ENCODE measurements at places on chromosomes 5 and 9. TPM values are rescaled to one million over a fixed set of nuclear protein-coding genes. Genes with fewer than 3 reads are reported as not detected.

- DNase-seq: no peak
Observed at GRCh38 chr5:91030521-91031401, 352.4 kb downstream of the ARRDC3 start.

- DNase-seq: no peak
Observed at GRCh38 chr9:19138084-19138483, 10.8 kb upstream of the PLIN2 start.

- DNase-seq: no peak
Observed at GRCh38 chr5:158769079-158769478, 330.6 kb downstream of the EBF1 start.

DNA sequence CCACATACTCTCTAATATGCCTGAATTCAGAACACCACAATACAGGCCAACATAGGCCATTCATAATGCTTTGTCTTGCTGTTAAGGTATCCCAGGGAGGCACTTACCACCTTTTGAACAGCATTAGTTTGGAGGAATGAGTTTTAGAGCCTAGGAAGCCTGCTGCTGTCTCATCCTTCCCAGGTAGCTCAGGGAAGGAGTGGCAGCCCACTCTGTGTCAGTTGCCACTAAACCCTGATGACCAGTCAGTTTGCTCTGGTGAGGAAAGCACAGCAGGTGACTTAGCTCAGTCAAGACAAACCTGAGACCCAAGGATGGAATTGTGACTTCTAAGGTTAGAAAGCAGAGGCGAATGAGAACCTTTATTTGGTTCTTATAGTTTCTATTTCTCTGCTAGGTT is 337.4 kb upstream of the ATP10B start:
- DNase-seq: no peak

- no peak for DNase-seq
Observed at GRCh38 chr5:57843059-57843367, 360.4 kb upstream of the ACTBL2 start.

DNA sequence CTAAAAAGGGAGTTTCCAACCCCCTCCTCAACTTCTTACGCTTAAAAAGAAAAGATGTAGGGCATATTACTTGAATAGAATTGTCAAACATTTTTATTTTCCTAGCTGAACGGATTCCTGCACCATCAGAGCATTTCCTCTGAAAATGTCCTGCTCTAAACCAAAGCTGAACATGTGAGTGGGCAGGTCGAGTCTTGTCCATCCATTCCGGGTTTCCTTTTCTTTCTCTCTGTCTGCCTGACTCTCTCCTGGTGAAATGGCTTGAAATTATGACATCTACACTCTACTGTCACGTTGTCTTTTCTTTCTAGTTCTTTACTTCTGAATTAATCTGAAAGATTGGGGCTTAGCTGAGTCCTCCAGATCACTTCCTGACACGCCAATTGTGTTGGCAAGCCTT is 39.2 kb upstream of the PTPN3 start:
- DNase-seq: no peak

DNA sequence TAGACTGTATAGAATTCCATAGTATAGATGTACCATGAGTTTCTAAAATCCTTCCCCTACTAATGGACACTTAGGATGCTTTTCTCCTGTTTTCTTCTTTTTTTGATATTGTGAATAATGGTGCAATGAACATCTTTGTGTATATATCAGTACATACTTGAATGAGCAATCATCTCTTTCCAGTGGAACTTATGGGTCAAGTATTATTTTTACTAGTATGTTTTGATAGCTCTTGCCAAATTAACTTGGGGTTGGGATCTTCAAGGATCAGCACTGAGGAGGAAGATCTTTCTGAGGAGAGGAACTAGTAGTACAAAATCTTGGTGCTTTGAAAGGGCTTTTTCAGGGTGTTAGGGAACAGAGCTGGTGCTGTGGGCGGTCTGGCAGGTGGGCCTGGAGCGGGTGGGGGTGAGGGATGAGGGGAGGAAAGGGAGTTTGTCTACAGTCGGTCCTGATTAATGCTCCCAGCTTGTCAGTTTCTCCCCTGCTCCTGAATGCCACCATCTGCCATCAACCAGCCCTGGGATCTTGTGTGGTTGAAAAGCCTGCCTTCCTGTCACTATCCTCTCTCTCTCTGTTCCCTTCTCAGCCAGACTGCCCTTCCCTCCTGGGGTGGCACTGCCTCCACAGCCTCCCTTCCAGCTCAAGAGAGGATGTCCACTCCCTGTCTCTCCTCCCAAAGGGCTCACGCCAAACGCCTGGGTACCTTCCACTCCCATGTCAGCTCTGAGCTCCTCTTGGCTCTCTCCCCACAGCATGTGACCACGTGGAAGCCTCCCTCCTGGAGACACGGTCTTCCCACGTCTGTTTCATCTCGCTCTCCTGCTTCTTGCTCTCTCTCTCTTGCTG is 185.9 kb downstream of the DAB2IP start:
- peak; percentile 48 for DNase-seq

- DNase-seq: peak; percentile 30
Observed at GRCh38 chr9:78035383-78035993, 3.9 kb upstream of the GNAQ start.

GRCh38 chr9:88536951-88537760 is 2.2 kb downstream of the NXNL2 start:
- peak; percentile 50 for DNase-seq

GRCh38 chr9:115673599-115673998 is 480.0 kb upstream of the PAPPA start:
- no peak for DNase-seq

GRCh38 chr5:40799258-40799657 is 1.1 kb upstream of the PRKAA1 start:
- DNase-seq: no peak

GRCh38 chr9:129415942-129416651 is 204.8 kb downstream of the C9orf50 start:
- no peak for DNase-seq

GRCh38 chr9:93422977-93423616 is 28.4 kb upstream of the FAM120A start:
- DNase-seq: no peak

DNA sequence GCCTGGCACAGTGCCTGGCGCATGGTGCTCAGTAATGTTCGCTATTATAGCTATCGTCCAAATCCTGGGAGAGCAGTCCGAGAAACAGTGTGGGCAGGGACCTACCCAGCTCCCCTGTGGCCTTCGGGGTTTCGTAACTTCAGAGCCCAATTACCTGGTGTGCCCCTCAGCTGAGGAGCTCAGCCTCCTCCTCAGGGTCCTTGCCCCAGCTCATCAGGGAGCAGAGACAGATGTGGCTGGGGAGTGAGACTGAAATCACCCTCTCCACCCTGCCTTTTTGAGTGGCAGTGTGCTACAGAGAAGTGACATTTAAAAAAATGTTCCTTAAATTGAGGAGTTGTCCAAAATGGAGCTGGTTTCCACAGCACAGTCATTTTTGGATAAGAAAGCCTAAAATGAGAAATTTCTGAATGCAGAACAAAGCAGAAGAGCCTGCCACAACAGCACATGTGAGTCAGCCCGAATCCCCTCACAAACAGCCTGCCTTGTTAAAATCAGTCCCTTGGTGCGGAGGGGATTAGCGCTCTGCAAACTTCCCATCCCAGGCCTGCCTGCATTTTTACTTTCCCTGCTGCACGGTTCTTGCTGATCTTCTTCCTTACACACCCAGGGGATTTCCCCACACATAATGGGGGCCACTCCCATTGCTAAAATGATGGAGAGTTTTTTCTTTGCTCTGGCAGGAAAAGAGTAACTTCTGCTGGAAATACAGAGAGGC is 78.1 kb upstream of the PITX1 start:
- no peak for DNase-seq

DNA sequence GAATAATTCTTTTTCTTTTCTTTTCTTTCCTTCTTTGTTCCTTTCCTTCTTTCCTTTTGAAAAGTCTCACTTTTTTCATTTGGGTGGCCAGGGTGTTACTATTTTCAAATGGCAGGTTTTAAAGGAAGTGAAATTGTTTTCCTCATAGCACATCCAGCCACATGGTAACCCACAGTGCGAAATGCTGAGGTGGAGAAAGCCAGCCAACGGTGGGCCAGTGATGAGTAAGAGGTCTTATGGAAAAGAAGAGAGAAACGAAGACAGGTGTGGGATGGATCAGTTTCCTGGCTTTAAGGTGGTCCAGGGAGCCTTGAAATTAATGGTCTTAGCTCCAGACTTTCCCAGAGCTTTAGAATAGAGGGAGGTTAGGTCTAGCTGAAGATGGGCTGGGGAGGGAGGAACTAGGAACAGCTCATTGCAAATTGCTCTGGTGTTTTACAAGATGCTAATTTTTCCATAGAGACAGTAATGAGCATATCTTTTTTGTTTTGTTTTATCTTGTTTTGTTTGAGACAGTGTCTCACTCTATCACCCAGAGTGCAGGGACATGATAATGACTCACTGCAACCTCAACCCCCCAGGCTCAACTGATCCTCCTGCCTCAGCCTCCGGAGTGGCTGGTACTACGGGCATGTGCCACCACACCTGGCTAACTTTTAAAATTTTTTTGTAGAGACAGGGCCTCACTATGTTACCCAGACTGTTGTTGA is 17.8 kb downstream of the ITK start:
- DNase-seq: no peak

DNA sequence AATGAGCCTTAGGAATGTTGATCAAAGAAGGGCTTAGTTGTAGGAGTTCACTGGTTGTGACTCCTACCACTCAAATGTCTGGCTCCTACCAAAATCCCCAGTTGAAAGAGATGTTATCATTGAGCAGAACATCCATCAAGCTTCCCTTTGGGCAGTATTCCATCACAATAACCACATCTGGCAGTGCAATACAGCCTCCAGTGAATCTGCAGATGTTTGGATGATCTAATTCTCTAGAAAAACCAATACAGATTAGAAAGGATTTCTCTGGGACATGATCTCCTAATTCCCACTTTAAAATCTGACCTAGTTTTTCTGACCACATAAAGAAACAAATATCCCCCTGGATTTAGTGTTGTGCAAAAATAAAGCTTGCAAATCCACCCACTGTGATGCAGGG is 81.6 kb downstream of the TMEM215 start:
- DNase-seq: no peak

DNA sequence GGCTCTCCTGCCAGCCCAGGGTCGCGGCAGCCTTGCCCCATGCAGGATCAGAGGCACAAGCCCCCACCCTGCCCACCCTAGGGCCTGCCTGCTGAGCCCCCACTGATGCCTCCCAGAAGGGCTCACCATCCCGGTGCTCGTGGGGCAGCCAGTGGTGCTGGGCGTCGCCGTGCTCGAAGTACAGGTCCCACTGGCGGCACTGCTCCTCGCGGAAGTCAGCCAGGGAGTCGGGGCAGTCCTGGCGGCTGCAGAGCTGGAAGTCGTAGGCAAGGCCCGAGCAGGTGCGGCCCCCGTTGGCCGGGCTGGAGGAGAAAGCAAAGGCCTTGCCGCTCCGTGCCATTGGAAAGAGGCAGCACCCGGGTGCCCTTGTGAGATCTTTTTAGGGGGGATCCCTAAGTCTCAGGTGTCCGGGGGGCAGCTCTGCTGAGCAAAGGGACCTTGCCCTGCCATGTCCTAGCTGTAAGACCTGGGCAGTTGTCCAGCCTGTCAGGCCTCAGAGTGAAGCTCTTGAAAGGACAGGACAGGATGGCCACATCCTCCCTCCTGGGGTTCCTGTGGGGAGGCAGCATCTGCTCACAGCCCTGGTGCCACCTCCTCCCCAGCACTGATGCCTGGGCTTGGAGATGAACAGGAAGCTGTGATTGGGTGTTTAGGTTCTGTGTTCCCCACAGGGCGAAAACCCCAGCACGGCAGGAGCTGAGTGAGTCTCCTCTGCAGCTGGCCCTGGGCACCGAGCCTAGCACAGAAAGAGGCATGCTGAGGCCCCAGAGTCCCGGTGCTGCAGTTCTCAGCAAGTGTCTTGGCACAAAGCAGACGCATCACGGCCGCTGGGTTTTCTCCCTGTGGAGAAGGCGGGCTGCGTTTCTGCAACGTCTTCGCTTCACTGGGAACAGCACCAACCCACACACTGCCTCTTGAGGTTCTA is 77.7 kb downstream of the ZNF354C start:
- DNase-seq: no peak

DNA sequence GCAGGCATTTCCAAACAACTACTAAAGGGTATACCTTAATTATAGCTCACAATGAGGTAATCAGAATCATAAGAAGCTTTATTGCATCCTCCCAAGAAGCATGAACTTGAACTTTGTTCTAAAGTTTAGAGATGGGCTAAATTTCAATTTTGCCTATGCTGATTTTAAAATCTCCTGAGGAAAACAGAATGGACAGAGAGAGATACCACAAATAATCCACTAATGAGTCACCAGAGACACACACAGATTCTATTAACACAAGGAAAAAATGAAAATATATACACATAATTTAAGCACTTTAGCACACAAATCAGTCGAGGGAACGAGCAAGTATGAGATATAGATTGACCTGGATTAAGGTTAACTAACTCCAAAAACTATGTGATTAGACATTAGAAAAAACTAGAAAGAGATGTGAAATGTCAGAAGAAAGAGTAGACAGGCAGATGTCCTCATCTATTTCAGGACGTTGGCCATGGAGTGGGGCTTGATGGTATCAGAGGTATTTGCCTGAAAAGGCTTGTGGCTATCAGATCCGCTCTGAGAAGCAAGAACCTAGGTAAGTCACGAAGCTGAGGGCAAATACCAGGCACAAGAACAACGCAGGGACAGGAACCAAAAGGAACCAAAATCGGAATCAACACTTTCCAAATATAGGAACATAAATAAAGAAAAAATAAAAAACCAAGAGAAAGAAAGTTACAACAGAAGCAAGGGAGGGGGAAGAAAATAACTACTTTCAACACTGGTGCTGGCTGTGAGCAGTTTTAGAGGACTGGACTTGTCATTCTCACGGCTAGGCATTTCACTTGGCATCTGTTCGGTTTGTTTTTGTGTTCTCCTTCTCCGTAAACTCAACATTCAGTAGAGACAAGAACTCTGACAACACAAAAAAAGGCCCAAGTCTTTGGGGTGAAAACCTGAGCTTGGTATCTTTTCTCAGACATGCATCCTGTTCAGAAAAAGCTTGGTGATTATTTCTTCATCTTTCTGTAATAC is 294.6 kb upstream of the PUM3 start:
- DNase-seq: no peak

GRCh38 chr5:101535626-101536025 is 632.5 kb upstream of the ST8SIA4 start:
- no peak for DNase-seq

GRCh38 chr9:91954841-91955471 is 4.9 kb upstream of the ROR2 start:
- DNase-seq: no peak

GRCh38 chr9:127566351-127567001 is 45.6 kb upstream of the STXBP1 start:
- DNase-seq: no peak

MED22 gene
- total RNA-seq: 21.5 TPM

EGR1 gene
- total RNA-seq: 6.4 TPM

UBE2QL1 gene
- 22.1 TPM for total RNA-seq

PCDHGA12 gene
- 5.1 TPM for total RNA-seq

ANKRD34B gene
- total RNA-seq: not detected

SPINK1 gene
- total RNA-seq: not detected

PRRC1 gene
- total RNA-seq: 22.2 TPM

C8G gene
- total RNA-seq: 2.2 TPM

NPDC1 gene
- total RNA-seq: 59.0 TPM

IQGAP2 gene
- 7.8 TPM for total RNA-seq

OTP gene
- total RNA-seq: not detected
